ENCODE measurements at places on chromosomes 5 and 9.

GRCh38 chr9:117315236-117315635 is 99.6 kb downstream of the ASTN2 start:
- DNase-seq: no peak

- DNase-seq: no peak
These were observed 52.4 kb downstream of the PRRC2B start for GRCh38 chr9:131446276-131446675.

DNA sequence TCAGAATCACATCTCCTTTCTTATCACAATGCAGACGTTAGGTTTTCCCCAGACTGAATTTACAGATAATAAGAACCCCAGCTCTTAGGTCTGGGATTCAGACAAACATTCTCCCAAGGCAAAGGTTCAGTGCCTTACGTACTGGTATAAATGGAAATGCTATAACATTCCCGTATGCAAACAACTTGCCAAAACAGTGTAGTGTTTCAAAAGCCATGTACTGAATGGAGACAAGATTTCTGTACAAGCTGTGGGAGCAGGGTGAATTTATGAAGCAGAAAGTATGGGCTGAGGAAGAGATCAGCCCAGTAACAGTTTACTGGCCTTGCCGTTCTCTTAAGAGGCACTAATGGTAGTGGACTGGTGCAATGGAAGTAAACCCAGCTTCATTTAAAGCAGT is 225.5 kb upstream of the ZNF462 start:
- no peak for DNase-seq

GRCh38 chr5:83400241-83400640 is 71.3 kb upstream of the VCAN start:
- DNase-seq: no peak

GRCh38 chr5:177317959-177318377 is 6.3 kb upstream of the MXD3 start:
- DNase-seq: peak; percentile 74

GRCh38 chr9:101569741-101570501 is 24.8 kb downstream of the PPP3R2 start:
- no peak for DNase-seq

- DNase-seq: no peak
These were observed 101.5 kb downstream of the PLCXD3 start for GRCh38 chr5:41408676-41409443.

GRCh38 chr9:136178061-136178772 is 26.7 kb downstream of the LHX3 start:
- DNase-seq: no peak

DNA sequence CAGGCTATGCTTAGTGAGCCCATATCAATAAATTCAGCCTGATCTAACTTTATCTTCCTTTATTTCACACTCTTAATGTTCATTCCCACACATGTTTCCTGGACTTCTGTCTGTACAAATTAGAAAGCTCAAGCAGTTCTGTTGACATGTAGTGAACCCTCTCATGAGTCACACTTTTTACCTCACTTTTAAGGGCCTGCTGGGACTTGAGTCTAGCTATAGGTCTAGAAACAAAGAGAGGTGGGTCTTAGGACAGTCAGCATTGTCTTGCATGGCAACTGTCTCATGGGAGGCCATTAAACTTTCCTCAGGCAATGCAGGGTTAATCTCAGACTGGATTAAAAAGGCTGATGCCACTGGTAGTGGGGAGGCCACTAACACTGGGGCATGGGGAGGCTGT is 8.6 kb upstream of the CCNH start:
- DNase-seq: no peak

DNA sequence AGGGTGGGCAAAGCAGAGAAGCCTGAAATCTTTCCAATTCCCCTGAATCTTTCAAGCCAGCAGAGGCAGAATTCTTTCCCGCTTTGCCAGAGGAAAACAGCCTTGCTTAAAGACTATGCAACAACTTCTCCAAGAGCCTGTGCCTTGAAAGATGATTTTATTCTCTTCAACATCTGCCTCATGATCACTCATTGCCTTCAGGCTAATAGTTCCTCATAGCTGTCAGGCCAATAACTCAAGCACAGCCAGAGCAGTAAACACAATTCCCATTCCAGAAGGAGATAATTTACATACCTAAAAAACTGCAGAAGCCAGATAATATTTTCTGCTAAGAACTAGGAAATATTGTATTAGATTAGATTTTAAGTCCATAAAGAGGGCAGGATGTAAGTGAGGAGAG is 92.3 kb upstream of the PUM3 start:
- DNase-seq: no peak

DNA sequence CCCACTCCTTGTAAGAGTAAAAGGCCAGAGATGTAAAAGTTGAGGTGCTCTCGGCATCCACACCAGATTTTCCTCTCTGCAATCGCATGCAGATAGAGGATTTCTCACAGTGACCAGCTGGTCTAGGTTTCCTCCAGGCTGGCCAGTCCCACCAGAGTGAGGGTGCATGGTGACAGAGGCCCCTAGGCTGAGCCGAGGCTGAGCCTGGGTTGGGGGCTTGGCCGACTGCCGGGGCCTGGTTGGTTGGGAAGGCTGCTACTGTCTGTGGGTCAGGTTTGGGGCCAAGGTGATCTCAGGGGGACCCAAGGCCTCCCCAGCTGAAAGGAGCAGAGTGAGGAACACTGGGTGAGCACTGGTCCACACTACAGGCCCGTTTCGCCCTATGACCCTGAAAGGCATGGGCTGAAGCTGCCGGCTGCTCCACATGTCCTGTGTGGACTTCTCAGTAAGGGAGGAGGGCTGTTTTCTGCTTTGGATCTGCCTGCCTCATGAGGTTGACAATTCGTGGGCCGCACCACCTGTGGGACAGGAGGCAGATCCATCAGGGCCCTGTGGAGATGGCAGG is 400.8 kb upstream of the IRX4 start:
- no peak for DNase-seq

DNA sequence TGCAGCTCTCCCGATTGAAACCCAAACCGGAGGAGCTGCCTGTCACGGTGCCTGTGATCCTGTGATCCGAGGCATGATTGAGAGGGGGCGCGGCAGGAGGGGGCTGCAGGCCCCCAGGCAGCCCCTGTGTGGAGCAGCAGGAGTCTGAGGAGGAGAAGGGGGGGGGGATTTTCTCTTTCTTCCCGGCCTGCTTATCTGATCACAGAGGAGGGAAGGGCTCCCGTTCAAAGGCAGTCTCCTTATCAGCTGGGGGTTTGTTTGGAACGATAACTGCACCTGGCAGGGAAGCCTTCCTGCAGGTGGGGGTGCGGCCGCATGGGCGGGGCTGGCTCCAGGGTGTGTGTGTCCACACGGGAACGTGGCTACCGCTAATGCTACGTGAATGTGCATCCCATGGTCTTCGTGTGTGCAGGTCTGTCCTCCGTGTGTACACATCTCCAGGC is 38.4 kb downstream of the LMX1B start:
- DNase-seq: no peak

DNA sequence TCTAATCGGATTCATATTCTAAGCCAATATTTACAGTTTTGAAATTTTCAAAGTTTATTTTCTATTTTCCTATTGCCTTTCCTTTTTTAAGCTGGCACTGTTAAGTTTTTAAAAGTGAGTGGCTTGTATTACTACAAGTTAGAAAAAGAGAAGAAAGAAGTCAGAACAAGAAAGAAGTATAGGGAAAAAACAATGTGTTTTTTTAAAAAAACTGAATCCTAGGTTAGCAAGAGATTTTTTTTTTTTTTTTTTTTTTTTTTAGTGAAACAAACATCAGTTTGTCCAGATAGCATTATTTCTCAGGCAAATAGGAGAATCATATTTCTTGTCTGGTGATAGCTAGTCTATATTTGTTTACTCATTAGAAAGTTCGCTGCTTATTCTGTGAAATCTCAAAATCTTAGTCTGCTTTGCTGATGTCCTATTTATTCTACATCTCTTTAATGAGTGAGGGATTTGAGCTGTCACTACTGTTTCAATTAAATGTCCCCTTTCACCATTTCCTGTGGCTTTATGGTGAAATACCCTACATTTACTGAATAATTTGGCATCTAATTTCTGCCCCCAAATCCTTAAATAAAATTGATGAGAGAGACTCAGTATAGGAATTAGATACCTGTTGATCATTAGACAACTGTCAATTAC is 19.1 kb upstream of the LMNB1 start:
- no peak for DNase-seq

GRCh38 chr9:87115785-87116184 is 168.5 kb upstream of the GAS1 start:
- no peak for DNase-seq

- DNase-seq: no peak
These were observed 2.6 kb downstream of the IGFBPL1 start for GRCh38 chr9:38421498-38422211.

DNA sequence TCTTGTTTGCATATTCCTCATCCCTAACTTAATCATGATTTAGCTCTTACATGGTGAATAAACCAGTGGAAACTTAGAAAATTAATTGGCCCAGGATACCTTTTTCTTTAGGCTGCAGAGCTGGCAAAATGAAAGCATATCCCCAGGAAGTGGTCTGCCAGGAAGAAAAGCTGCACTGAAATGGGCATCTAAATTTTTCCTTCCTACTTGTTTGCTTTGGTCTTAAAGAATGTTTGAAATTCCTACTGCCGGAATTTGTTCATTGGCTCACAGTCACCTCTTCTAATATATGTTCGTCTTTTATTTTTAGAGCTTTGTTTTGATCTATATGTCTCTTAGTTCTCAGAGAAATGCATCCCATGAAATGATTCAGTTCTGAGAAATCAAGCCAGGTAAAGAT is 113.2 kb upstream of the ELL2 start:
- no peak for DNase-seq

DNA sequence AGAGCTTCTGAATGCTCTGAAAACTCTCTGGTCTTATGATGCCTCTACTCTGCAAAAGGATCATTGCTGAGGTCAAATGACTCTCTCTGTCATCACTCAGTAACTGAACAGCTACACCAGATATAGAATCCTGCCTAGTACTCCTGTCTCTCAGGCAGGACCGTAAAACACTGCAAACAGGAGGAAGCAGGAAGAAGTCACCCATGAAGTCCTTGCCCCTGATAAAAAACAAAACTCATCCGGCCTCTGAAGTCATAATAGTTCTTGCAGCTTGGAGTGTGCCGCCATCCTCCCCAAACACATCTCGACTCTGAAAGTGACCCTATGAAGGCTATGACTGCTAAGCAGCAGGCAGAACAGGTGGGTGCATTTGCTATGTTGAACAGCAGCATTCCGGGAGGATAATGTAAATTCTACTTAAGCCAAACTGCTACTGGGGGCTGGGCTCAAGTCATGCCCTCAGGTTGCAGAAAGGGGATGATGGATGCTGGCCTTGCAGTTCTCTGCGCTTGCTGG is 81.9 kb upstream of the FAM169A start:
- DNase-seq: no peak

DNA sequence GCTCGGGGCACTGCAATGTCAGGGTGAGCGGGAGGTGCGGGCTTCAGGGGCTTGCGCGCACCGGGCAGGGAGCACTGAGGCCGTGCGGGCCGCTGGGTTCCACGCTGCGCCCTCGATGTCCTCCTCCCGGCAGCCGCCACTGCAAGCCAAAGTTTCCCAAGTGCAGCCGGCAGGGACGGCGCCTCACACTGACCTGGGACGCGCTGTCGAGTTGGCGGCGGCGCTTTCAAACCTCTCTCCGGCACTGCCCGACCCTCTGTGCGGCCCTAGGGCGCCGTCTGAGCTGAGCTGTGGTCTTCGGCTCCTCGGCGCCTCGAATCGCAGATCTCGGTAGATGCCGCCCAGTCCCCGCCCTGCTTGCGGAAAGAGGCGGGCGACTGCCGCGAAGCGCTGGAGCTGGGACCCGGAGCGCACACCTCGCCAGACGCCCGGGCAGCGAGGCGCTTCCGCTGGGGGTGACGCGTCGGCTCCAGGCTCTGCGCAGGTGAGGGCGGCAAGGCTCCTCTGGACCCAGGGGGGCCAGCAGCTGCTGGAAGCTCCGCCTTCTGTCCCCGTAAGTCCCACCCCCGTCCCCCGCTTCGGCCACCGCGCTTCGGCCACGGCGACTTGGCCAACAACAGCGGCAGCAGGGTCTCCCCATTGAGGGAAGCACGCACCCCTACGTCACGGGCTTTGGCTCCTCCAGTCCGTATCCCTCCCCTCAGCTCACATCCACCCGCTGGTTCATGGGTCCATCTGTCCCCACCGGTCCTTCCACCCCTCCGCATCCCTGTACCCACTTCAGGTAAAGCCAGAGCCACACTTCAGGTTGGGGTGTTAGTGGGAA is at the start of gene ANKRD34B:
ANKRD34B (minus strand) TSS at position 320 of the 826 bp plus-strand sequence. CDS start 10,261 bp downstream, outside the sequence.
- peak; percentile 53 for DNase-seq

DNA sequence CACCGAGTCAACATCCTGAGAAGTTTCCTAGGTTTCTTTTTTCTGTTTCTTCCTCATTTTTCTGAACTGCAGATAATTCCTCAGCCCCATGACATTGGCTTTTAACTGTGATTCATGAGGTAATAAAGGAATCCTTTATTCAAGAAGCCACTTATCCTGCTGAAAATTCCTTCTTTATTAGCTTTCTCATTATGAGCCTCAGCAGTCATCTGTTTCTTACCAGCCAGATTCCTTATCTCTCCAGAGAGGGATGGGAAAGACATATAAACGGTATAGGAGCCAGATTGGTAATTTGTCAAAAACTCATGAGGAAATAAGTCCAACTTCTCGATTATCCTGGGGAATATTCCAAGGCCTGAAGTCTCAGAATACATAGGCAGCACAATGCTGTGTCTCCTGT is 465.4 kb downstream of the ICE1 start:
- DNase-seq: no peak
